Liver (tissue), 10 donors: ENCODE measurements at places on chromosomes 1 and 21. TPM values are rescaled to one million over a fixed set of nuclear protein-coding genes. Genes with fewer than 3 reads are reported as not detected.
A peak's percentile ranks its signal among the peaks of the same experiment; 100 is the strongest.

GRCh38 chr1:1407636-1408318, 684 bp upstream of the MRPL20 start:
- H3K27ac ChIP-seq: peak overlapping the region; percentile 90
- H3K36me3 ChIP-seq: peaks cover 4% of the 10 kb centered on the region
- no peaks in the 10 kb centered on the region for H3K27me3 ChIP-seq
- H3K4me1 ChIP-seq: peaks cover 40% of the 10 kb centered on the region
- peak overlapping the region; percentile 98 for H3K4me3 ChIP-seq
- no peak for DNase-seq

- DNase-seq: no peak
- H3K36me3 ChIP-seq: no peaks in the 10 kb centered on the region
- H3K27ac ChIP-seq: no peak overlapping the region
Observed at GRCh38 chr1:46084553-46085451, 47.6 kb downstream of the PIK3R3 start.

- H3K4me1 ChIP-seq: peaks cover 9% of the 10 kb centered on the region
- DNase-seq: no peak
- peak overlapping the region; percentile 99 for H3K27ac ChIP-seq
- H3K36me3 ChIP-seq: peaks cover 23% of the 10 kb centered on the region
- peak overlapping the region; percentile 98 for H3K4me3 ChIP-seq
Observed at GRCh38 chr1:53198241-53198651, 1.6 kb downstream of the CPT2 start.

GRCh38 chr1:246166841-246167240, 340.2 kb downstream of the SMYD3 start:
- H3K27ac ChIP-seq: no peak overlapping the region
- no peaks in the 10 kb centered on the region for H3K27me3 ChIP-seq
- no peak overlapping the region for H3K4me3 ChIP-seq
- no peaks in the 10 kb centered on the region for H3K4me1 ChIP-seq
- no peaks in the 10 kb centered on the region for H3K36me3 ChIP-seq

GRCh38 chr21:26495283-26495849, 77.7 kb downstream of the CYYR1 start:
- no peaks in the 10 kb centered on the region for H3K36me3 ChIP-seq
- H3K4me1 ChIP-seq: no peaks in the 10 kb centered on the region
- H3K27me3 ChIP-seq: no peaks in the 10 kb centered on the region
- DNase-seq: no peak
- no peak overlapping the region for H3K27ac ChIP-seq
- H3K4me3 ChIP-seq: no peak overlapping the region

- DNase-seq: no peak
- no peak overlapping the region for H3K27ac ChIP-seq
- peaks cover 10% of the 10 kb centered on the region for H3K36me3 ChIP-seq
- H3K4me3 ChIP-seq: no peak overlapping the region
- H3K4me1 ChIP-seq: peaks cover 15% of the 10 kb centered on the region
- H3K27me3 ChIP-seq: no peaks in the 10 kb centered on the region
Observed at GRCh38 chr1:99677416-99677815, 31.5 kb downstream of the PALMD start.

DNA sequence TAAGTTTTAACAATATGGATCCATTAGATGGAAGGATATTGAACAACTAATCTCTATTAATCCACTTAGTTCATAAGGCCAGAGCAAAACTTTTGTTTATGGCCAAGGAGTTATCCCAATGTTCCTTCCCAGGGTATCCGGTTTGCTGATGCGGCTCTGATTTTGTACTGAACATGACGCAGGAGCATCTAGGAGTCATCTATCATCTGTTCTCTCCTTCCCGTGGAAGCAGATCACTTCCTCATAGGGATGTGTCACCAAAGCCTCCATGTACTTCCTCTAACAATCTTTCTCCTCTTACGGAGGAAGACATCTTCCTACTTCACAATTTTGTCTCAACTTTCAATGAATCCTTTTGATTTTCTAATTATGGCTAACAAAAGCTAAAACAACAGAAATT, 206.6 kb downstream of the APP start:
- DNase-seq: no peak
- no peaks in the 10 kb centered on the region for H3K27me3 ChIP-seq
- no peak overlapping the region for H3K4me3 ChIP-seq
- H3K27ac ChIP-seq: no peak overlapping the region

DNA sequence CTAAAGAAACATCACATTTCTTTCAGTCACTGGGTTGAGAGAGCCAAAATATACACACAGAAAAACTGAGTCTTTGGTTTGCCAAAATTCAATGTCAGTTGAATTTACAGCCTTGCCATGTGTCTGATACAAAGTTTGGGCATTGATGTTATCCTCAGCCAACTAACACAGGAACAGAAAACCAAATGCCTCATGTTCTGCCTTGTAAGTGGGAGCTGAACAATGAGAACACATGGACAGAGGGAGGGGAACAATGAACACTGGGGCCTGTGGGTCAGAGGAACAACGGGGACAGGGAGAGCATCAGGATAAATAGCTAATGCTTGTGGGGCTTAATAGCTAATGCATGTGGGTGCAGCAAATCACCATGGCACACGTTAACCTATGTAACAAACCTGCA, 39.6 kb upstream of the C21orf91 start:
- no peaks in the 10 kb centered on the region for H3K4me1 ChIP-seq
- DNase-seq: no peak
- H3K27me3 ChIP-seq: peaks cover 9% of the 10 kb centered on the region
- no peak overlapping the region for H3K4me3 ChIP-seq

DNA sequence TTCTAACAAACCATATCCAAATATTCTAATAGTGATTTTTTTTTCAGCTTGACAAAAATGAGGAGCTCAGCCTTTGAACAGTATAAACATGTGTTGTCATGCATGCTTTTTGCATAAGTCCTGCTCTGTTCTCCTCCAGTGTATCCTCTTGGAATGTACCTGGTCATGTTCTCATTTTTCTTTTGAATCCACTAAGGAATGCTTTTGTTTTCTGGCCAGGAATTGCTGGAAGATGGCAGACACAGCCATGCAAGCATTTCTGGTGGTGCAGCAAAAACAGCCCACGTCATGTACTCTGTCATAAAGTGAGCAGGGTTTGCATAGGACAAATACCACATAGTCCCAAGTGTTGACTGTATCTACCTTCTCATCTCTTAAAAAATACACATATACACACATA, 11.5 kb upstream of the PLD5 start:
- H3K4me3 ChIP-seq: no peak overlapping the region
- no peak overlapping the region for H3K27ac ChIP-seq
- DNase-seq: no peak

- H3K4me3 ChIP-seq: no peak overlapping the region
- DNase-seq: no peak
- H3K27ac ChIP-seq: peak overlapping the region; percentile 6
- H3K36me3 ChIP-seq: peaks cover 3% of the 10 kb centered on the region
Observed at GRCh38 chr1:8009043-8010002, 16.8 kb downstream of the ERRFI1 start.

The PRDM16 gene
- 0.14 TPM for polyA plus RNA-seq

The SMPDL3B gene
- 0.31 TPM for polyA plus RNA-seq

The FMOD gene
- 7.0 TPM for polyA plus RNA-seq

The HHIPL2 gene
- 0.05 TPM for polyA plus RNA-seq
